Right lobe of liver (tissue), 6 donors: ENCODE measurements at places on chromosomes 6 and 20. TPM values are rescaled to one million over a fixed set of nuclear protein-coding genes. Genes with fewer than 3 reads are reported as not detected.

Gene CLPSL2
- total RNA-seq: not detected

Gene NOX3
- not detected for total RNA-seq

Gene GJA1
- 0.64 TPM for total RNA-seq

Gene PLN
- 0.12 TPM for total RNA-seq

Gene PKIB
- total RNA-seq: 2.4 TPM

Gene ELOVL2
- total RNA-seq: 24.4 TPM

Gene ZSCAN23
- not detected for total RNA-seq

Gene EFCAB8
- 0.21 TPM for total RNA-seq

Gene GPR6
- total RNA-seq: not detected

Gene MLIP
- total RNA-seq: 24.2 TPM

Gene OR2J3
- total RNA-seq: not detected

Gene TAGAP
- total RNA-seq: 1.1 TPM

Gene CDKN1A
- total RNA-seq: 124 TPM

Gene IP6K3
- total RNA-seq: 10.8 TPM

Gene CITED2
- total RNA-seq: 79.1 TPM

Gene NINL
- 3.7 TPM for total RNA-seq

Gene FHL5
- total RNA-seq: 0.31 TPM

Gene SLCO4A1
- total RNA-seq: 5.4 TPM

Gene CCN6
- not detected for total RNA-seq

Gene ULBP3
- 0.60 TPM for total RNA-seq

Gene CBLN4
- total RNA-seq: not detected

Gene KIAA1755
- total RNA-seq: 1.6 TPM

Gene CDH26
- 0.17 TPM for total RNA-seq
